ENCODE measurements at places on chromosomes 7 and 10.
A peak's percentile ranks its signal among the peaks of the same experiment; 100 is the strongest.

DNA sequence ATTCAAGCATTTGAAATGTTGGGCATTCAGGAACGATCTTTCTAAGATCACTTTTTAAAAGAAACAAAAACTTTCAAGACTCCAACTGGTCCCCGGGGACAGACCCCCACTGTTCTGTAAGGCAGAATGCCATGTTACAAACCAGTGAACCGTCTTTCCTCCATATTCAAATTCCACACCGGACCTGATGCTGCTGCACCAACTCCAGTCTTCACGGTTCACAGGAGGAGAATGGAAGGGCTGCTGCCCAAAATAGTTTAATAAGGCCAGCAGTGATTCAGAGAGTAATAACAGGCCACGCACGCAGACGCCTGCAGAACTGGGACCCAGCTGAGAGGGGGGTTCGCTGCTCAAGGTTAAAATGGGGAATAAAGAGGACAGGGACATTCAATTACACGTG is 47.2 kb downstream of the OSBPL3 start:
- no peak for DNase-seq

DNA sequence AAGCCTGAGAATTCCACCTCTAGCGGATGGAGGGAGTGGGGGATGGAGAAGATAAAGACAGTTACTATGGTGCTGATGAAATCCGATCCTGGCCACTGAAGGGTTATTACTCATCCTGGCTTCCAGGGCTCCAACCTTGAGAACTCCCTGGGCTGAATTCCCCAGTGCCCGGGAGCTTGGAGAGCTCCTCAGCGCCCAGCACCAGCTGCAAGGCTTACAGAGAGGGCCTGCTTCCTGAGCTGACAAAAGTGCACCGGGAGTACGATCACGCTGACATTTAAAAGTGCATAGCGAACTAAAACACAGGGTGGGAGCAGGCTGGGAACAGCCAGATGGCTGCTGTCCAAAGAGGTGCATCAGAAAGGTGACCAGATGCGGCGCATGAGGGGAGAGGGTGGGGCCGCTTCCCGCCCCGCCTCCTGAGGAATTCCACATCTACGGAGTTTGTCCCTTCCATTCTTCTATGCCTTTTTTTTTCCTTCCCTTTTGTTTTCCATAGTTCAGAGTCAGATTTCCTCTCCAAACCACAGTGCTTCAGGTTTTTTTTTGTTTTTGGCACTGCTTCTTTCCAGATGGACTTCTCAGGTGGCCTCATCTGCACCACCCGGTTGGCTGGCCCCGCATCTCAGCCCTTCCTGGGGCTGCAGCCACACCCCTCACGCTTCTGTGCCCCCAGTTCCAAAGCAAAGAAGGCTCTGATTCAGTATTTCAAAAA is 62.4 kb upstream of the MKRN1 start:
- DNase-seq = no peak

GRCh38 chr10:5776136-5776880 is 36.9 kb downstream of the GDI2 start:
- no peak for DNase-seq

DNA sequence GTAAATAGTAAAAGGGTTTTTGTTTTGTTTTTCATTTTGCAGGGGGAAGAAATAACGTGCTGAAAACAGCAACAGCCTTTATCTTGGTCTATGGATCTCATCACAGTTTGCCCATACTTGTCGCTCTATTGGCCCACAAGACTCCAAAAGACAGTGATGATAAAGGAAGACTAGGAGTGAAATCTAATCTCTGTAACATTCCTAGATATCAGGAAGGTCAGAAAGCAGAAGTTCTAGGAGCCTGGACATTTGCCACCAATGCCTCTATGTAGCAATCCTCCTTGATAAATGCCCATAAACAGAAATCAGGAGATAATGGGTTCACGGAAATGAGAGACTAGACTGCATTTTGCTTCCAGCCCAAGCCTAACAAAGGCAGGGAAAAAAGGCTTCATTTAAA is 8.9 kb downstream of the CUBN start:
- DNase-seq = no peak

DNA sequence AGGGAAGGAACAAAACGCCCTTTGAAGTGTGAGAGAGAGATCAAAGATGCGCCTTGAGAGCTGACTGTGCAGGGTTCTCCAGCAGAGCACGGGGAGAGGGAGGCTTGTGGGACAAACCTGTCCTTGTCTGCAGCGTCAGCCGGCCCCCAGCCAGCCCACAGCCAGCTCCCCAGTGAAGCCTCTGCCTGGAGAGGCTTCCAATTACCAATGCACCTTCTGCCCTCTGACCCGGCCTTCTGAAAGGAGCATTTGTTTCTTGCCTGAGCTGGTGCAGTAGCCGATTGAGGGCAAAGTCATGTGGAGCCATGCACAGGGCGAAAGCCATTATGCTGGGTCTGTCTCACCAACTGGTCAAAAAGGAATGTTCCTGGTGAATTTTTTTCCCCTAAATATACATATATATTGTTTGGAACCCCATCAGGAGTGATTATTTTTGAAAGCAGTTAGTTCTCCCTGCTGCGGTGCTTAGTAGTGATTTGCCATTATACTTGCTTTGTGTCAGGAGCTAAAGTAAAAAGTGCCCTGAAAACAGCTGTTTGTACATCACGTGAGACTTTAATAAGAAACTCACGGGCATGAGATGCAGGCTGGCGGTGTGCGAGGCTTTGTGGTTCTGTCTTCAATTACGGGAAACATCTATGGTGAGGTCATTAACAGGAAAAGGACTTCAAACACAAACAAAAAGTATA is 268.6 kb downstream of the KLF6 start:
- no peak for DNase-seq

- no peak for DNase-seq
Observed at GRCh38 chr10:74859546-74859945, 33.1 kb downstream of the KAT6B start.

DNA sequence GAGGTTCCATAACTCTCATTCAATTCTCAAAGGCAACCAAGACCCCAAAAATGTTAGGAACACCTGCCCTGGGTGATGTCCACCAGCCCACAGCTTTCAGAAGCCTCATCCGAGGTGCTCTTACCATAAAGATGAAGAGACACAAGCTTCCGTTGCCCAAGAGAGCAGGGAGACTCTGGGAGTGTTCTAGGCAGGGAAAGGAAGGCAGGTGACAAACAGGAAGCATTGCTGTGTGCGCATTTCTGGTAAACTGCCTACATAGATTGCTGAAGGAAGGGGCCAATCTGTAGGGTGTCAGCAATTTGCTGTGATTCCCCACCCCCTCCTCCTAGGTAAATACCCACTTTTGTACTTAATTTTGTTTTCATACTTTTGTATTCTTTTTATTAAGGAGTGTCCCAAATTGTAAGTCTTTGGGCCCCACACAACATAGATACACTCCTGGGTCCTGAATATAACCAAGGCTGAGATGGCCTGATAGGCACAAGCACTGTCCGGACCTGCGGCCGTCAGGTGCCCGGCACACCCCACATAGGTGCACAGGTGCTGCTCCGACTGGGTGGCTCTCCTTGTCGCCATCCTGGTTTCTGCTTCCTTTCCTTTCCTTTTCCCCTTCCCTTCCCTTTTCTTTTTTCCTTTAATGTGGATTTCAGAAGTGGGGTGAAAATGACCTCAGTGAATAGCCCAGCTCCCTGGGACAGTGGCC is 51.4 kb upstream of the SMNDC1 start:
- no peak for DNase-seq

DNA sequence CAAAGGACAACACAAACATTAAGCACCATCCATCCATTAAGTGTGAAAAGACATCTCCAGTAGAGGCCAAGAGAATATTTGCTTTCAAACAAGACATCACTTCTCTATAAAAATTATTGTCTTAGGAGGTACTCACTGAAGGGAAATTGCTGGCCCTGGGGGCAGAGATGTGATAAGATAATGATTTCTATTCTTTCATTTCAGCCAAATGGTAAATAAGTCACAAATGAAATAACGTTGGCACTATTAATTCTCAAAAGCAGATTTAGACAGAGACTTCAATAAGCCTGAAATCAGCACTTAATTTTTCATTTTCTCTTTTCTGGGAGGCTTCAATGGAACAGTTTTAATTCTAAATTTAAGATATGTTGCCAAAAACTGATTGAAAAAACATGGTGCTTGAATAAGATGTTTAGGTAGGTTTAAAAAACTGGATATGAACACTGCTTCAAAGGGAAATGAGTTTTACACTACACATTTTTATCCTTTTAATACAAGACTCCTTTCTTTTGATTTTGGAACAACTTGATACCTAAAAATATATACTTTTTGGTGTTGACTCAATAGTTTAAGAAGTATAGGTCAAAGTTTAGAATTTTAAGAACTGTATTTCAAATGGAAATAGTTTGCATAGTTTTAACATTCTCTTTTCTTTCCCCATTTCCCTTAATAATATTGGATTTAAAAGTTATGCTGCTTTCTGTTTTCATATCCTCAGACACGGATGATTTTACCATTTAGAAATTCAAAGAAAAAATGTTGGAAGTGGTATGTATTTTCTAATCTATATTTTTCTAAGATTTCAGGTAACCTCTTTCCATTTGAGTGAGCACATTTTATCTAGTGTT is 204.0 kb downstream of the AHR start:
- DNase-seq = peak; percentile 79

GRCh38 chr7:41104631-41105030 is 598.3 kb downstream of the INHBA start:
- no peak for DNase-seq

DNA sequence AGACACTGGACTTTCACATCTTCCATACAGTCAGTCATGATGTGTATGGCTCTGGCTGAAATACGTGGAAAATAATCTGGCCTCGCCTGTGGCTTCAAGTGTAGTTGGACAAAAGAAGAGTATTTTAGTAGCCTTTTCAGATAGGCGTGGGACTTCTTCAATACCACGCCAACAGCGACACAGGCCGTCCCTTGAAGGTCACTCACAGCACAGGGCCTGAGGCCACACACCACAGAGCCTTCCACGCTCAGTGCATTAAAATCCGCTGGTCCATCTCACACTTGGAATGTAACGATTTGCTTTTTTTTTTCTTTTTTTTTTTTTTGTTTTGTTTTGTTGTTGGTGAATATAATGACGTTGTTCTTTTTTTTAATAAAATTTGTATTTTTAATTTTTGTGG is 51.8 kb upstream of the SUN1 start:
- DNase-seq = no peak

All from foreskin melanocyte (primary cell).